ENCODE measurements at places on chromosomes 7 and 10. TPM values are rescaled to one million over a fixed set of nuclear protein-coding genes. Genes with fewer than 3 reads are reported as not detected.

The CALML5 gene
- total RNA-seq = not detected

The FAM171A1 gene
- 5.2 TPM for total RNA-seq

The CROT gene
- total RNA-seq = 7.1 TPM

The ZPBP gene
- total RNA-seq = not detected

The AZGP1 gene
- total RNA-seq = 1.1 TPM

The CPEB3 gene
- total RNA-seq = 0.58 TPM

The GRM3 gene
- total RNA-seq = not detected

The CARD11 gene
- total RNA-seq = not detected

The ZNF503 gene
- 1.6 TPM for total RNA-seq

The SFTPA1 gene
- not detected for total RNA-seq

The AGBL3 gene
- 0.90 TPM for total RNA-seq

The CYP3A5 gene
- not detected for total RNA-seq

The SPDYE2B gene
- total RNA-seq = not detected

The CALHM1 gene
- not detected for total RNA-seq

The TPST1 gene
- total RNA-seq = 62.3 TPM
